GM23338 (cell line): ENCODE measurements at places on chromosomes 11 and 22. TPM values are rescaled to one million over a fixed set of nuclear protein-coding genes. Genes with fewer than 3 reads are reported as not detected.

The NEU3 gene
- 2.8 TPM in 2 replicates for polyA plus RNA-seq

The SYT9 gene
- polyA plus RNA-seq = 0.70 and 0.91 TPM in 2 replicates

The C11orf71 gene
- 6.9 and 8.7 TPM in 2 replicates for polyA plus RNA-seq

The PHETA2 gene
- 3.8 and 4.5 TPM in 2 replicates for polyA plus RNA-seq

The ETS1 gene
- polyA plus RNA-seq = 25.2 and 25.6 TPM in 2 replicates

The OR11H1 gene
- not detected in 2 replicates for polyA plus RNA-seq

The RTN4R gene
- 10.6 and 12.9 TPM in 2 replicates for polyA plus RNA-seq

The CTSF gene
- 20.4 and 21.6 TPM in 2 replicates for polyA plus RNA-seq

The UBQLNL gene
- 0.09 TPM in 1 of 2 replicates, not detected in the other for polyA plus RNA-seq

The RAB38 gene
- 8.8 and 10.4 TPM in 2 replicates for polyA plus RNA-seq

The ADAMTS8 gene
- 7.5 and 7.7 TPM in 2 replicates for polyA plus RNA-seq

The PGA5 gene
- polyA plus RNA-seq = 0.45 and 1.0 TPM in 2 replicates

The HARBI1 gene
- 4.2 TPM in 2 replicates for polyA plus RNA-seq

The C11orf21 gene
- not detected in 2 replicates for polyA plus RNA-seq

The TRAPPC4 gene
- polyA plus RNA-seq = 118 and 142 TPM in 2 replicates

The HIRA gene
- polyA plus RNA-seq = 9.4 and 10.0 TPM in 2 replicates

The PLAAT4 gene
- 4.6 and 5.0 TPM in 2 replicates for polyA plus RNA-seq

The APOBEC3C gene
- 49.2 and 49.3 TPM in 2 replicates for polyA plus RNA-seq

The ZBTB3 gene
- 47.8 and 52.2 TPM in 2 replicates for polyA plus RNA-seq

The DNHD1 gene
- polyA plus RNA-seq = 2.5 and 3.6 TPM in 2 replicates

The TMEM223 gene
- polyA plus RNA-seq = 59.6 and 69.1 TPM in 2 replicates

The NEFH gene
- 4.6 and 6.3 TPM in 2 replicates for polyA plus RNA-seq

The OR8H3 gene
- not detected in 2 replicates for polyA plus RNA-seq

The RAG1 gene
- polyA plus RNA-seq = 0.26 and 0.89 TPM in 2 replicates

The POGLUT3 gene
- polyA plus RNA-seq = 7.6 and 7.7 TPM in 2 replicates

The MFRP gene
- not detected in 2 replicates for polyA plus RNA-seq

The NXPE1 gene
- polyA plus RNA-seq = not detected in 2 replicates
